ENCODE measurements at places on chromosomes 4 and X.

GRCh38 chr4:10535912-10536311 lies 78.7 kb upstream of the ZNF518B start:
- no peak for DNase-seq

DNA sequence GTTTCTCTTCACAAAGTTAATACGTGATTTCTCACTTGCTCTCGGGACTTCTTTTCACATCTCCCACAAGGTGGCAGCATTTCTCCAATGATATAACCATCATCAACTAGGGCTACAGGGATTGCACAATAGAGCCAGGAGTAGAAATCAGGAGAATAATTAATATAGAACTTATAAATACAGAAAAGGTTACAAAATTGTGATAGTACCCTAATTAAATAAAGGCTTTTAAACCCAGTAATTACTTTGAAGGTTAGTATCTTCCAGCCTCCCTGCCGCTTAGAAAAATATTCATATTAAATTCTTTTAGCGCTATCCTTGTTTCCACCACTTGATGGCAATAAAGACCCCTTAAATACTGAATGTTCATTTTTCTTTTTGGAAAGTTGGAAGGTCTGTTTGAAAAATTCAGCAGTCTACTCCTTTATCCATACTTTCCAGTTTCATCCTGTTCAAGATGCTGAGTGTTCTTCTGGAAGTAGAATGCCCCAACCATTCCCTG lies 65.8 kb downstream of the RASGEF1B start:
- DNase-seq = no peak

DNA sequence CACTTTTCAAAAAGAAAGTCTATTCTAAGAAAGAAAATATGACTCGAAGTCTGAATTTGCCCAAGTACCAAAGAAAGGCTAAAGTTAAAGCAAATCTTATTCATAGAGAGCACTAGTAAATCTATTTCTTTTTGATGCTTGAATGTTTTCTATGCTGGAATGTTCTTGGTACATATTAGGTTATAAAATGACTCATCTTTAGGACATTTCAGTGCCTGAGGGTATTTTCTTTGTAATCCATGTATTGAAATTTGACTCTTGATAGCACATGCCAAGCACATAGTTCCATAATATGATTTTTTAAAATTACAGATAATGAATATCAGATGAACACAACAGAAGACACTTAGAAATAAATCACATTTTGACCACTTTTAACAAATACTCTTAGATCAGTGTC lies 232.8 kb downstream of the TRIML1 start:
- no peak for DNase-seq

DNA sequence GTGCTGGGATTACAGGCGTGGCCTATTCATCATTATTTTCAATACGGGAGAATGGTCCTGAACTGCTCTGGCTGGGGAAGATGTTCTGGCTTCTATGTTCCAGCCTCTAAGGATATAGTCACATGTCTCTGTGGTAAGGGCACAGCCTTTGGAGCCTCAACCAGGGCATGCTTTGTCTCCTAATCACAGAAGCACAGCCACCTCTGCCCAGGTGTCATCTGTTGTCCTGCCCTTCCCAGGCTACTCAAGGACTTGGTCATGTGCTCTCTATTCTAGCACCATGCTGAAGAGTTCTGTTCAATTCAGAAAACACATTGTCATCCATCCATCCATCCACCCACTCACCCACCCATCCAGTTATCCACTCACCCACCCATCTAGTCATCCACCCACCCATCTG lies 29.5 kb downstream of the ASMTL start:
- no peak for DNase-seq

DNA sequence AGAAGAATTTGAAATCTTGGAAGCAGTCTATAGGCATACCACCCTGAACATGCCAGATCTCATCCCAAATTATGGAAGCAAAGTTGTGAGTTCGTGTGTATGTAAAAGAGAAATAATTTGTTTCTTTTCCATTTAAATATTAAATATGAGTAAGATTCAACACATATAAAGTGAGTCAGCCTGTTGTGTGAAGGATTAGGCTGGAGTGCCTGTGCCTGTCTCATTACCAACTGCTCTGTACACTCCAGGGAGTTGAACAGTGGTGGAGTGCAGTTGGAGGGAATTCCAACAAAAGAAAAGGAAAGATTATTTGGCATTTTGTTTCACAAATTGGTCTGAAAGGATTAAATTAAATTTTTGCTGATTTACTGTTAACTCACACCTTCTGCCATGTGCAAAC lies 435.6 kb downstream of the FAT4 start:
- DNase-seq = no peak

DNA sequence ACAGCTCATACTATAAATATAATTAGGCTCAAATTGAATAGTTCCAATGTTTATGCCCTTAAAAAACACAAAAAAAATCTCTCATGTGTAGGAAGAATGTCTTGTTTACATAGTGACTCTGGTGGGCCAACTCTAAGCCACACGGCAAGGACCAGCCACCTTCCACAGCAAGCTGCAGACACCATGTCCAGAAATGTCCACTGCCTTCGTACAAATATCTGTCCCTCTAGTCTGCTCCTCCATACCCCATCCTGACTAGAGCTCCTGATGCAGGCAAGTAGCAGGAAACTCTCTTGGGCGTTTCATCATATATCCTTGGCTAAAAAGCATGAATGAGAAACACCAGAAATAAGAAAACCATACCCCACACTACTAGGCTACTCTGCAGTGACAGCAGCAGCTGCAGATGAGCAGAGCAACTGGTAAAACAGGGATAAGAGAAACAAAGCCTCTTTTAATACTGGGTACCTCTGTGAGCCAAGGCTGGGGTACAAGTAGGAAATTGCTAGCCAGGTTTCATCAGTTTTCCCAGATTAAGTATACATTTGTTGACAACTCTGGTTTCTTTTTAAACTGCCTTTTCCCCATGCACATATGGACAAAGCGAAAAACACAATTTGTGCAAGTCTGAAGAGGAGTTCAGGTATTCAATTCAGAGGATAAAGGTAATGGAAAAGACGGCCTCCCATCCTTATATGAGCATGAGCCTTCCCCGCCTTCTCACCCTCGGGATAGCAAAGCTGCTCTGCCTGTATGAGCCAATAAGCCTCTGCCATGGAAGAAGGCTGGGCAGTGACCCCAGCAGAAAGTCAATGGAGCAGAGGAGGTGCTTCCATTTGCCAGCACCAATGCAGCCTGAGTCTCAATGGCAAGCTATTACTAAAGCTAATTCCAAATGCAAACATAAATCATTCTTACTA lies 245.4 kb downstream of the DCLK2 start:
- DNase-seq = no peak

- DNase-seq = no peak
Measured at GRCh38 chr4:137705171-137705783, 173.0 kb upstream of the PCDH18 start.

- no peak for DNase-seq
Measured at GRCh38 chrX:85611926-85612325, 232.5 kb upstream of the POF1B start.

DNA sequence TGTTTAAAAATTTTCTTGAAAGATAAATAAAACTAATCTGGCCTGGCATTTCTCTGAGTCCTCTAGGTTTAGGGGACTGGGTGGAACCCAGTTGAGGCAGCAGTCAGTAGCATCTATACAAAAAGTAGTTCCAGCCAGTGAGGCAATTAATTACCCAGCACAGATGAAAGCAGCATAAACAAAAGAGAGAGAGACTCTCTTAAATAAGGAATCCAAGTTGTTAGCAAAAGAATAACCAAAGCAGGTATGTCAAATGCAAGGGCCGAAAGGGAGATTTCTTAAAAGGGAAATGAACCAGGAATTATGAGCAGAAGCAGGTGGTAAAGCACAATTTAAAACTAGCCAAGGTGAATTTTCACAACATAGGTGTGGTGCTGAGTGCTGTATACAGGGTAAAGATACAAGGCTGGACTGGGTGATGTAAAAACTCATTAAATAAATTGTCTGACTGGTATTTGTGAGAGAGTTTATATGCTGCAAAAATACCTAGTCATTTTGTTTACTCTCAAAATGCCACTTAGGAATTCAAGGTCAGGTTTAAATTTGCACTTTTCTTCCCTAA lies 94.6 kb upstream of the GALNT7 start:
- no peak for DNase-seq

GRCh38 chrX:110397904-110398303 lies 39.3 kb downstream of the RTL9 start:
- DNase-seq = no peak

GRCh38 chr4:165398570-165398969 lies 19.8 kb downstream of the CPE start:
- no peak for DNase-seq

DNA sequence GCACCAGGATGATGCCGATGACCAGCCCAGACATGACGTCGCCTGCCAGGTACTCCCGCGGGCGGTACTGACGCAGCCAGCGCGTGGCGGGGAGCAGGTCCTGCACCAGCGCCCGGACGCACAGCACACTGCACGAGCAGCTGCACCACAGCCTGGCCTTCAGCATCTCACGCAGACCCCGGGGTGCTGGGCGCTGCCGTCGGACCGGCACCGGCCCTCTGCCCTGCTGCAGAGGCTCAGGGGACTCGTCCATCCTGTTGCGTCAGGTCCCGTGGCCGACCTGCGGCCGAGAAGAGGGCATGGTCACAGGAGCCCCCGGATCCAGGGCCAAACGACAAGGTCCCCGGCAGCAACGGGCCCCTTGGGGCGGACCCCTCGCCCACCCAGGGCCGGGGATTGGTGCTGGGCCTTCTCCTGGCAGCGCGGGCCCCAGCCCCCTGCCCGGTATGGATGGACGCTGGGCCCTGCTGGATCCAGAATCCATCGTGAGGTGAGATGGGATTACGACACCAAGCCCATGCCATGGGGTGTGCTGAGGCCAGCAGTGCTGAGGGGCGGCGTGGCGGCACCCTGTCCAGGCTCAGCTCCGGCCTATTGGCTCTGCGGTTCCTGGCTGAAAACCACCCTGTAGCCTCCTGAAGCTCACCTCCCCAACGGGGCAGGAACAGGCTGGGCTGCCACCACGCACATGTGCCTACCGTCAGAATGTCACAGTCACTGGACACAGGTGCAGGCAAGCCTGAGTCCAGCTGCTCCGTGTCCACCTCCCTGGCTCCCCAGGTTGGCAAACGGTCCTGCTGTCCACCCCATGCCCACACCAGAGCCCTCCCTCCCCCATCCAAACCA lies 1.5 kb downstream of the SLC26A1 start:
- DNase-seq = no peak

- peak; percentile 94 for DNase-seq
Measured at GRCh38 chrX:107731831-107732502, 43.6 kb downstream of the TSC22D3 start.

GRCh38 chr4:48017108-48017571 lies 568 bp downstream of the NIPAL1 start:
- peak; percentile 77 for DNase-seq

- no peak for DNase-seq
Measured at GRCh38 chr4:168374772-168375523, 56.4 kb upstream of the DDX60 start.

DNA sequence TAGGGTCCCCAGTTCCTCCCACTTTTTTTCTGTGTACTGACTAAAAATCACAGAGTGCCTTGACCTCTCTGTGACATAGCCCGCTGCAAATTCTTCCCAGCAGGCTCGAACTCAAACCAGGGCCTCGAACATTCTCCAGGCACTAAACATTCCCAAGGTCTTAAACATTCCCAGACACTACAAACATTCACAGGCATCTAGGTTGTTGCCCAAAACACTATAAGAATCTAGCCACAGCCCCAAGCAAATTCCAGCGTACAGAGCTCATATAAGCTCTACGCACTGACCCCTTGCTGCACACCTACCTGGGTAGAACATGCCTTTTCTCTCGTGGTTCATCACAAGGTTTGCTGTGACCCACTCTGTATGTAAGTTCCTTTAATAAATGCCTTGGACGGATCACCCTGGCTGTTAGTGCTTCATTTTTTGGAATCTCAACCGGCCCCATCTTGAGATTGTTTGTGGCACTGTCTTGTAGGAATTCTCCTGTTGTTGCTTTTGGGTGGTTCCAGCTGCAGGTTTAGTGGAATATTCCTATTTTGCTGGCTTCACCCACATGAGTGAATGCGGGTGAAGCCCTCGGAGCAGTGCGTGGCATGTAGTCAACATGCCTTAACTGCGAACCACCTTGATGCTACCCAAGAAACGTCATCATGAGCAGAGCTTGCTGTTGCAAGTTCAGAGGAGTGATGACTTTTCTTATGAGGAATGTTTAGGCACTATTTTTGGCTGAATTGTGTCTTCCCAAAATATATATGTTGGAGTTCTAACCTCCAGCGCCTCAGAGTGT lies 230.0 kb downstream of the HS3ST1 start:
- no peak for DNase-seq

DNA sequence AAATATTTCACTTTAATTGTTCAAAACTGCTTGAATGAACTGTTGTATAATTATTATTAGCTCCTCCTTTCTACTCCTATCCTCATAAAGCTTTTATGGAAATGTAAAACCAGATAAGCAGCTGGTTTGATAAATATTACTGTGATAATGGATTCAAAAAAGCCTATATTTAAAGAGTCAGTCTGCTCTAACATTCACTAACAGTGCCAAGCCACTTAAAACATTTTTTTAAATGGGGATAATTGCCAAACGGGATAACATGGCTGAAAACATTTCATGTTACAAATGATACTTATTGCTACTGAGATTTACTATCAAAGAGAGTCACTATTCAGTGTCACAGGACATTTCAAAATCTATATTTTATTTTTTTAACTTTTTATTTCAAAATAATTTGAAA lies 17.4 kb downstream of the ARHGAP24 start:
- DNase-seq = no peak

DNA sequence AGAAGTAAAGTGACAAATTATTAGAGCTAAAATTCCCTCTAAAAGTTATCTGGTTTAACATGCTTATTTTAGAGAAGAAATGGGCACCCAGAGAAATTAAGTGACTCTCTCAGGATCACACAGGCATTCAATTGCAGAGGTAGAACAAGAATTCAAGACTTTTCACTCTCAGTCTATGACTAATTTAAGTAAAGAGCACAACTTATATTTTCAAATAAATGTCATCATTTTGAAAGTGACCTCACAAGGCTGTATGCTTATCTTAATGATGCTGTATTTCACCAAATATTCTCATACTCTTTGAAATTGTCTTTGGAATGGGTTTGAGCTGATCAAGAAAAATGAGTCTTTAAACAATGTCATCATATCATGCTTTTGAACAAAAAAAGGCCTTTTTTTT lies 15.3 kb downstream of the GPR174 start:
- DNase-seq = no peak

DNA sequence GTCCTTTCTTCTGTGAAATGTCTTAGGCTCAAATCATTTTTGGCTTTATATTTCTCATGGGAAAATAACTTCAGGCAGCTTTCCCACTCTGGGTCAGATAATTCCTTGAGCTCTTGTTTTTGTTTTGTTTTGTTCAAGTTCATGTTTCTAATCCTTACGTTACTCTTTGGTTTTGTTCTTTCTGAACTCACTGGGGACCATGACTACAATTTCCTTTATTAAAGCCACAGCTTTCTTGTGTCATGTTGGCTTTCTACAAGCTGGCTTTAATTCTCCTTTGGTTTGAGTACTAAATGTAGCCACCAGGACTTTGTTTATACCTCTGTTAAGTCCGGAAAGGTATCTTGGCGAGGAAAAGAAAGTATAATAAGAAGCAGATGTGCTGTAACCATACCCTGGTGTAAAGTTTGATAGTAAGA lies 30.8 kb upstream of the ANXA3 start:
- no peak for DNase-seq
